ELF-1 (cell line): ENCODE measurements at places on chromosomes 11 and 22.

- no peak for DNase-seq
Measured at GRCh38 chr11:87477321-87477720, 439.6 kb downstream of the TMEM135 start.

DNA sequence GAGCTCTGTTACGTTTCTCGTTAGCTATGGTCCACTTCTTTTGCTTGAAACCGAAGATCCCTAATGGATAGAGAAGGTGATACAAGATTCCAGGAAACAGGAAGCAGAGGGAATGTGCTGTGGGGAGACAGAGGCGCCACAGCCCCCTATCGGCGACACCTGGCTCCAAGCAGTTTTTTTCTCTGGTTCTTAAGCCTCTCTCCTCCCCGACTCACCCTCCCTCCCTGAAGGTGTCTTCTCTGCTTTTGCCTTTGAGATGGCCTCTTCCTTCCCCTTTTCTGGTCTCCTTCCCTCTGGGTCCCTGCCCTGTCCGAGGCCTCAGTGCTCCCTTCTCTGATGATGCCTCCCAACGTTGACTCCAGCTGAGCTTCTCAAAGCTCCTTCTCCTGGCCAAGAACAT, 14.2 kb upstream of the APOBEC3A start:
- DNase-seq, result no peak

DNA sequence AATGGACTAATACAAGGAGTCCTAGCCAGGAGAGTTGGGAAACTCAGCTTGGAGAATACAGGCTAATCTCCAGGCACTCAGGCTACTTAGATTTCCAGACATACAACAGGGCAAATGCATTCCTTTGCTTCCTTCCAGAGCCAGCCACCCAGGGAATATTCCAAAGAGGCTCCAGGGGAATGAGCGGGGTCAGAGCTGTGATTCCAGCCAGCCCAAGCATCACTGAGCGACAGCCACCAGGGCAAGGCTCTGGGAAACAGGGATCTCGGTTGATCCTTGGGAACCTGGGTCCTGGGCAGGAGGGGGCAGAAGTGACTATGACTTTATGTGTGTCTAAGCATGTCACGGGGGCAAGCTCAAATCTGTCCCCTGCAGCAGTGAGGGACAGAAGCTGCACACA, 112.3 kb upstream of the LMO1 start:
- DNase-seq, result peak; percentile 44

- no peak for DNase-seq
Measured at GRCh38 chr11:26947379-26947844, 46.5 kb upstream of the FIBIN start.

DNA sequence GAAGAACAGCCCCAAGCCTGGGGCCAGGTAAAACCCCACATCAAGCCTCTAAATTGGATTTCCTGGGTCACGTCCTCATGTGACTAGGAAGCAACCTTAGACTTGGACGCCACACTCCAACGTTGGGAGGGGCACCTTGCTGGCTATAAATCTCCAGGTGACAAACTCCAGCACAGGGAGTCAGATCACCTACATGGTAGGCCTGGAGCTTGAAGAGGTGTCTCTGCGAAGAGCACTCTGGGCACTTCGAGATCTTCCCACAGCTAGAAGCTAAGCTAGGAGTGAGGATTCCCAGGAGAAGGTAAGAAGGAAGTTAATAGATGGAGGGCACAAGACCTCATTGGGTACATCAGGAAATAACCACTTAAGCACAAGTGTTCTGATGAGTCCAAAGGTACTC, 77.1 kb upstream of the GNAZ start:
- no peak for DNase-seq

GRCh38 chr11:110433393-110434333, 3.9 kb downstream of the FDX1 start:
- peak; percentile 13 for DNase-seq

GRCh38 chr11:73414977-73415651, 38.9 kb downstream of the RELT start:
- DNase-seq, result no peak

- no peak for DNase-seq
Measured at GRCh38 chr22:25781801-25782200, 39.8 kb downstream of the MYO18B start.

DNA sequence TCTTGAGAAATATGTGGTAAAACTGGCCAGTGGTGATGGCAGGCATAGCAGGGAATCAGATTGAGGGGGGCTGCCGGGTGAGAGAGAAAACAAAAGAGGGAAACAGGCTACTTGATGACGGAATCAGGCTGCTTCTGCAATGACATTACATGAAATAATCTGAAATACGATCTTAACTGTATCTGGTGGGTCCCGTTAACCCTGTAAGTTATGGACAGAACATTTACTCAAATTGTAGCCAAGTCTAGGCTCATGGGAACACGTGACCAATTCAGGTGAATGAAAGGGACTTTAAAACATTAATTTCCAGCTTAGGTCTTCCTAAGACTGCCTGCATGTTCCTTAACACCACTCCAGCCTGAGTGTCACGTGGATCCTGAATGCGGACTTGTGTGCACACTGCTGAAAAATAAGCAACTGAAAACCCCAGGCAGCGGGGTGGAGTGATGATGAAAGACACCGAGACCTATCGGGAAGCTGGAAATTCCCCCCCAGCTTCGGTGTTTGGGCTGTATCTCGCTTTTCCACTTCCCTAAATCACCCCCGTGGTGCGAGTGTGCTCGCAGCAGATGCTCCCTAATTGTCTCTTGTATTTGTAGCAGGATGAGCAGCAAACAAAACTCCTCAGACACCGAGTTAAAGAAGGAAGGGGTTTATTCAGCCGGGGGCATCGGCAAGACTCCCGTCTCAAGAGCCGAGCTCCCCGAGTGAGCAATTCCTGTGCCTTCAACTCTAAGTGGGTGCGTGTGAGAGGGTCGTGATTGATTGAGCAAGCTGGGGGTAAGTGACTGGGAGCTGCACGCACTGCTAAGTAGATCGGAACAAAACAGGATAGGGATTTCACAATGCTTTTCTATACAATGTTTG, 145.0 kb upstream of the GRK3 start:
- no peak for DNase-seq

DNA sequence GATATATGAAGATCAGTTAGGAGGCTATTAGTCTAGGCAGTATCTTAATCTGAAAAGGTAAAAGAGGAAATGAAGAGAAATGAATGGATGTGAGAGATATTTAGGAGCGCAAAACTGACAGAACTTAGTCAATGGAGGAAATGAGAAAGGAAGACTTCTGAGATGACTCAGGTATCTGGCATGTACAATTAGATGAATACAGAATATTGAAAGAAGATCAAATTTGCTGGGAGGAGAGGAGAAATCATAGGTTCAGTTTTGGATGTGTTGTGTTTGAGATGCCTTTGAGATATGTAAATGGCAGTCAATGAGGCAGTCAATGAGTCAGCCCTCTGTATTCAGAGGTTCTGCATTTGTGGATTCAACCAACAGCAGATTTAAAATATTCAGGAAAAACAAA, 42.9 kb upstream of the GAB2 start:
- no peak for DNase-seq

GRCh38 chr11:113308601-113309000, 5.8 kb upstream of the TTC12 start:
- DNase-seq, result no peak

GRCh38 chr11:99739464-99740089, 718.8 kb downstream of the CNTN5 start:
- DNase-seq, result peak; percentile 0

DNA sequence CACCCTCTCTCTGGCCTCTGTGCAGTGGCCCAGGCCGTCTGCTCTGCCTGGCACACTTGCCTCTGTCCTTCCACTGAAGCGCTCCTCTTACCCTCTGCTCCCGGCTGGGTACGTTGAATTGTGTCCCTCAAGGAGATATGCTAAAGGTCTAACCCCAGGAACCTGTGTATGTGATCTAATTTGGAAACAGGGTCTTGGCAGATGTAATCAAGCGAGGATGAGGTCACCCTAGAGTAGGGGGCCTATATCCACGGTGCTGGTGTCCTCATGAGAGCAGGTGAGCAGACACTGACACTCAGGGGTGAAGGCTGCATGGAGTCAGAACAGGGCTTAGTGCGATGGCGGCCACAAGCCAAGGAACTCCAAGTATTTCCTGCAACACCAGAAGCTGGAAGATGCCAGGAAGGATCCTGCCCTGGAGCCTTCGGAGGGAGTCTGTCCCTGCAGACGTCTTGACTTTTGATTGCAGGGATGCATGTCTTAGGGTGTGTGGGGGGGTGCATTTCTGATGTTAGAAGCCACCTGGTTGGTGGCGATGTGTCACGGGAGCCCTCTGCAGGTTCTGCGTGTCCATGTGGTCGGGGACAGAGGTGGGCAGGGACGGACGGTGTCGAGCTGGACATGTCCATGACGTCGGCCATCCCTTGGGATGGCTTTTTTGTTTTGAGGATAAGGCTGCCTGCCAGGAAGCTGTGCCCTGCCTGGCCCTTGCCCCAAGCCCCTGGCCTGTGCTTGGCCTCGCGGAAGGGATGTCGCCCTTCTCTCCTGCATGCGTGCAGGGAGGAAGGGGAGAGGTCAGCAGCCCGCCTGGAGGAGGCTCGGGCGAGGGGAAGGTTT, 68.6 kb downstream of the LRP5 start:
- peak; percentile 36 for DNase-seq

- no peak for DNase-seq
Measured at GRCh38 chr11:102564110-102564509, 33.6 kb upstream of the MMP7 start.

GRCh38 chr11:69135420-69136363, 20.0 kb upstream of the SMIM38 start:
- DNase-seq, result no peak

- DNase-seq, result no peak
Measured at GRCh38 chr11:13355191-13355590, 77.6 kb downstream of the BMAL1 start.

- no peak for DNase-seq
Measured at GRCh38 chr11:123152951-123153350, 42.1 kb downstream of the CLMP start.

DNA sequence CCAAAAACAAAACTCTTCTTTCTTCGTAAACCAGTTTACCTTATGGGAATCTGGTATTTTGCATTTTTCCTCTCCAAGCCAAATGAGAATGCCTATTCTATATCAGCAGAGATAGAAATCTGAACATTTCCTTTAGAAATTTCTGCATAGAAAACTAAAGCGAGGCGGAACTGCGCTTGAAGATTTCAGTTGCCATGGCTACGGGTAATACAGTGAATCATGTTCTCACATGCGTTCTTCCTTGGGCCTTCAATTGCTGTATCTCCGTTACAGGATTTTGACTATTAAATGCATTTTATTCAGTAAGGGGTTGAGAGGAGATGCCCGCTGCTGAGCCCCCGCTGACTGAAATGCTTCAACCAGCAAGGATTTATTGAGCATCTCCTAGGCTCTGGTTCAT, 108.2 kb upstream of the CRYBB3 start:
- no peak for DNase-seq

GRCh38 chr11:19905280-19905853, 192.7 kb downstream of the NAV2 start:
- DNase-seq, result no peak

DNA sequence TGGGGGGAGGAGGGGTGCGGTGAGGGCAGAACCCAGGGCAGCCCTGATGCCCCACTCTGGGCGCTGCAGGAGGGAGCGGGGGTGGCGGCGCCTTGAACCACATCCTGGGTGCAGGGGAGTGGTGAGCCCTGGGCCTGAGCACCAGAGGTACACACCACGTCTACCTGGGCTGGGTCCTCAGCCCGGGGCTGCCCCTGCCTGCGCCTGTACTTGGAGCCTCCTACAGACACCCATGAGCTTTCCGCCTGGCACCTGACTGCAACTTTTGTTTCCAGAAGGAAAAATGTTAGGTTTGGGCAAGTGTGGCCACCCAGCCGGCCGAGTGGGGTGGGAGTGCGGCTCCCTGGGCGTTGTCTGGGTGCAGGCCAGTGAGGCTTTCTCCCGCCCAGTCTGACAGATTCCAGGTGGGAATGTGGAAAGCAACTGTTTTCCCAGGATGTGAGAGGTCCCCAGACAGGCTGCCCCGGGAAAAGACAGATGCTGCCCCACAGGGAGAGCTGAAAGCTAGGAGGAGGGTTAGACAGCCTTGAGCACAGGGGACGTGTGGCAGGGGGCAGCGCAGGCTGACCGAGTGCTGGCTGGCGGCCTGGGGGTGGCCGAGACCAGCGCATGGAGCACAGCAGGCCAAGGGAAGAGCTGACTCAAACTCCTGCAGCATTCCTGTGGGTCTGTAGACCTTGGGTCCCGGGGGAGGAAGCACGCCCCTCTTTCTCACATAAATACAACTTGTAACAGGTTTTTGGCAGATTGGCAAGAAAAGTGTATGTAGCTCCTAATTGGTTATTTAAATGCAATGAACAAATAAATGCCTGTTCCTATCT, 44.1 kb downstream of the GNB1L start:
- DNase-seq, result peak; percentile 47

DNA sequence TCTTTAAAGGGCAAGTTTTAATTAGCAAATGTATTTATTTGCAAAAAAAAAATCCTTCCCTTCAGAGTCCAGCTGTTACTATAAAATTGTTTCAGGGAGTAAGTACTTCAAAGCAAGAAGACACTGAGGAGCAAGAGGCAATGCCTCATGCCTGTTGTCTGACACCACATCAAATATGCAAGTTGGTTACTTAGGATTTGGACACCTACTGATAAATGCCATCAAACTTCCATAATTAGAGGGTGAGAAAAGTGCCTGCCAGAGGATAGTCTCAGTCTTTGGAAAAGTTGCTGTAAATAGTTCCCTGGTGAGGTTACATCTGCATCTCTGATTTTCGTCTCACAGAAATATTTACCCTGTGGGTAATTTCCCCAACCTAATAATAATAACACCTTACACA, 4.1 kb upstream of the TENM4 start:
- DNase-seq, result no peak

DNA sequence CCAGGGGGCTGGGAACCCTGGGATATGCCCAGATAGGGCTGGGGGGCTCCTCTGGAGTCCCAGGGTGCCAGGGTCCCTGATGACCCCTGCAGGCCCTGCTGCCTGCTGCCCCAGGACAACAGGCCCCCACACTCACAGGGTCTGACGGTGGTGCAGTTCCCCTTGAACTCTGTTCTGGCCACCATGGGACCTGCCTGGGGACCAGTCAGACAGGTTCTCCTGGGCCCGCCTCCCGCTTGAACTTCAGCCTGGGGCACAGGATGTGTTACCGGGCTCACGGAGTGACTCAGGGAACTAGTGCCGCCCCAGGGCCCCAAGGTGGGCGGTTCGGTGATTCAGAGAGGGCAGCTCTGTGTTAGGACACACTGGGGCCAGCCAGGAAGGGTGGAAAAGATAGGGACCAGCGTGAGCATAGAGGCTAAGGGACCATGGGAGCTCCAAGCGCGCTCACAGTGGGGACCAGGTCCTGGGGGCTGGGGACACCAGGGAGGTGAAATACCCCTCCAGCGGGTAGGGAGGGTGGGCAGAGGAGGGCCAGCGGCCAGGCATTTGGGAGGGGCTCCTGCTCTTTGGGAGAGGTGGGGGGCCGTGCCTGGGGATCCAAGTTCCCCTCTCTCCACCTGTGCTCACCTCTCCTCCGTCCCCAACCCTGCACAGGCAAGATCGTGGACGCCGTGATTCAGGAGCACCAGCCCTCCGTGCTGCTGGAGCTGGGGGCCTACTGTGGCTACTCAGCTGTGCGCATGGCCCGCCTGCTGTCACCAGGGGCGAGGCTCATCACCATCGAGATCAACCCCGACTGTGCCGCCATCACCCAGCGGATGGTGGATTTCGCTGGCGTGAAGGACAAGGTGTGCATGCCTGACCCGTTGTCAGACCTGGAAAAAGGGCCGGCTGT, 21.5 kb upstream of the TXNRD2 start:
- DNase-seq, result peak; percentile 87
